ENCODE measurements at places on chromosomes 6 and 20. TPM values are rescaled to one million over a fixed set of nuclear protein-coding genes. Genes with fewer than 3 reads are reported as not detected.

The SIGLEC1 gene
- total RNA-seq = not detected

The TCP11 gene
- not detected for total RNA-seq

GRCh38 chr6:111967131-111967530 is 86.8 kb upstream of the CCN6 start:
- H3K27ac ChIP-seq = no peak overlapping the region
- H3K4me3 ChIP-seq = no peak overlapping the region
- H3K4me1 ChIP-seq = no peaks in the 10 kb centered on the region
- no peaks in the 10 kb centered on the region for H3K27me3 ChIP-seq
- DNase-seq = no peak

The CAPN11 gene
- total RNA-seq = not detected

GRCh38 chr6:52840763-52841585 is at the start of gene GSTA5:
TSS of gene GSTA5 (minus strand) at chr6:52840813.
- no peak within 1 kb of the TSS for H3K27ac ChIP-seq
- peaks cover 9% of the 10 kb centered on the region for H3K4me1 ChIP-seq
- no peak within 1 kb of the TSS for H3K4me3 ChIP-seq

DNA sequence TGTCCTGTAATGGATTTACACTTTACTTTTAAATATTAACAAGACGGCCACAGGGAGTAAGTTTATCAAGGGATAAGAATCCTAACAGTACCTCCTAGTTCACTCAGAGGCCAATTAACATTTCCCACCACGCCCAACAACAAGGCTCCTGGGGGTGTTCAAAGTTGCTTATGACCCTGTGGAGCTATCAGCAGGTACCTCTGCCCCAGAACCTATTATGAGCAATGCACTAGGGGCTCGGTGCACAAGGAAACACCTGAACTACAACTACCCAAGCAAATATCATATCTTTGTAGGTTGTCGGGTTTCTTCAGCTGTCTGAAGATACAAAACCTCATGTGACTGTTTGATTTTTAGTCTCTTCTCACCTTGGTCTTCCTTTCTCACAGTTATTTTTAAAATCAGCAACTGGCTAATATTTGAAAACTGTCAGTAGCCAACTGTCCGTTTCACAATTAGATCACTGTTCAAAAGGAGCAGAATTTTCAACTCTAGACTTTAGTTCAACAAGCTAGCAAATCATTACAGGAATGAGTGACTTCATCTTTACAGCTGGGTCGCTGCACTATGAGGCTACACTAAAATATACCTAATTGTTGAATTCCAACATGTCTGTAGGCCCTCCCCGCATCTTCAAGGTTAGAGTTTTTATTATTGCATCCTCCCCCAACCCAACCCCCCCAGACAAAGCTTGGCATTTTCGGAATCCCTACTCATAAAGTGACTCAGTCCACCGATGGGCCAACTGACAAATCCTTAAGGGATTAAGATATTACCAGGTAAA is 38.1 kb downstream of the B4GALT5 start:
- H3K4me1 ChIP-seq = peaks cover 67% of the 10 kb centered on the region
- no peak for DNase-seq
- H3K4me3 ChIP-seq = no peak overlapping the region
- H3K27me3 ChIP-seq = no peaks in the 10 kb centered on the region

DNA sequence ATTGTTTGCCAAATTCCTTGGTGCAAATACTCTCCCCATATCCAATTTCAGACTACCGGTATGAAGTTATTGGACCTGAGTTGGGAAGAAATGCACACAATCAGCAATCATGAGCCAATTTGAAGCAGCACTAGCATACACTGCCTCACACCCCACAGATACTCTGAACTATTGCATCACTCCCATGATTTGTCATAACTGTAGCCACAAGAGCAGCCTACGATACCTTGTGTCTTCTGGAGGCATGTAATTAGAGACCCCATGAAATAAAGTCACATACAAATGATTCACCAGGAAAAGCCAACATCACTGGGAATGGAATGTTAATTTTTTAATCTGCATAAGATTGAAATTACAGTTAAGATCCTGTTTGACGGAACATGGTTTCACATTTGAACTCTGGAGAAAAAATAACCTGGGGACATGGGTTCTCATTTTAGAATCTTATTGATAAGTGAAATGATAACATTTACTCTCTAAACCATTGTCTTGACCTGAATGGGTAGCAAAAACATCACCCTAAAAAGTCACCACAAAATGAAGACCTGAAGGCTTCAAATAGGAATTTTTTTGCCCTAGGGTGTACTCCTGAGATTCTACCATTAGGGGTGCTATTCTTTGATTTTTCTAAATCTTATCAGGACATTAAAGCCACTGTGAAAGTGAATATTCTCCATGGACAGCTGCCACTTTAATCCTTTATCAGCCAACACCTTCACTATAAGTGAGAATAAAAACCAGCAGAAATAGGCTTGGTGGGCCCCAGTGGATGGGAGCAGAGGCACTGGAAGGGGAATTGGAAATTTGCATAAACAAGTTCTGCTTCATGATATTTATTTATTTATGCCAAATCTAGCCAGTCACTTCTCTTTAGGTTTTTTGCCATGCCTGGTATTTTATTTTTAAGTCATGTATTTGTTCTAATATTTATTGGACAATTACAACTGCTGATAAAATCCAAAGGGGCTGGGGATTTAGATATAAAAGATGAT is 34.5 kb upstream of the HBS1L start:
- no peak for DNase-seq
- H3K4me3 ChIP-seq = no peak overlapping the region
- no peaks in the 10 kb centered on the region for H3K36me3 ChIP-seq
- H3K4me1 ChIP-seq = no peaks in the 10 kb centered on the region
- H3K27ac ChIP-seq = no peak overlapping the region

DNA sequence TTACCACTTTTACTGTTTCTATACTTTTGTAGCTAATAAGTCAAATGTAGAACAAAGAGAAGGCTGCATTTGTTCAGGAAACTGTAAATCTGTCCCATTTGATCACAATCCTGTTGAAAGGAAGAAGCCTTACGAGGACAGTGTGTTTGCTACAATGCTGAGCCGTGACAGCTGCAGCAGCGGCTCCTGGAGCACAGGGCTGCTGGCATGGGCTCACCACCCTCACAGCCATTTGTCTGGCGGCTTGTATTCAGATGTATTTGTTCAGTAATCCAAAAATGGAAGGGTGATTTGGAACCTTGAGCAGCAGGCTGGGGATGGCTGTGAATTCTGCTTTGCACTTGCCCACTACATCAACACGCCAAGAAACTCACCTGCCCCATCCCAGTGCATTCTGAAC is 5.7 kb downstream of the TUBB2A start:
- H3K27me3 ChIP-seq = peaks cover 5% of the 10 kb centered on the region
- H3K27ac ChIP-seq = no peak overlapping the region
- peaks cover 19% of the 10 kb centered on the region for H3K36me3 ChIP-seq
- H3K4me1 ChIP-seq = peaks cover 39% of the 10 kb centered on the region
- no peak for DNase-seq

DNA sequence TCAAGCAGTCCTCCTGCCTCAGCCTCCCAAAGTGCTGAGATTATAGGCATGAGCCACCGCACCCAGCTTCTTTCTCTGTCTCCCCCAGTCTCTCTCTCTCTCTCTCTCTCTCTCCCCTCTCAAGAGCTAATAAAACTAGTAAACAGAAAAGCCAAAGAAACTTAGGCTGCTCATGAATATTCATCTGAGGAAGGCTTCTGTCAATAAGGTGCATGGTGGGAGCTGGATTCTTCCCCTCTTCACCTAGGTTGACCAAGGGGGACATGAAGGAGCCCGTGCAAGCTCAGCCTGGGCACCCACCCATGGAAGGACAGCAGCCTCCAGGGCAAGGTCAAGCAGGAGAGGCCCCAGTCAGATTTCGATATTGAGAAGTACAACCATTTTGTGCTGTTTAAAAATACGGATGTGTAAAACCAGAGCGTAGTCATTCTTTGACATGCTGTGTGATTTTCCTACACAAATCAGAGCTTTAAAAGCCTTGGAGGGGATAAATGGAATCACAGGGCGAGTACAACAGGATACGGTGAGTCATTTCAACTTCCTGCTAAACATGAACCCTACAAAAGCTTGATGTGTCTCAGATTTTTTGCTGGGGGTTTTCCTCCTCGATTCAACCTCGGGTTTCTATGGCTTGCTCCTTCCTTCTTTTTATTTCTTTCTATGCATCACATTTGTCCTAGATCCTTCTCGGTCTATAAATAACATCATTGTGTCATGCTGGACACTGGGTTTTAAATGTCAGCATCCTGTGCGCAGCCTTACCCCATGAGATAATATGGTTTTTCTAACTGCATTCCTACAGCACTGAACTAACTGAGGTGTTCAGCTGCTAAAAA is 368.9 kb upstream of the JARID2 start:
- no peaks in the 10 kb centered on the region for H3K36me3 ChIP-seq
- H3K4me1 ChIP-seq = peaks cover 67% of the 10 kb centered on the region
- peak overlapping the region; percentile 93 for H3K27ac ChIP-seq
- peak overlapping the region; percentile 25 for H3K4me3 ChIP-seq

The MRPS10 gene
- 29.0 TPM for total RNA-seq

- no peak overlapping the region for H3K27ac ChIP-seq
- peak overlapping the region; percentile 41 for H3K4me3 ChIP-seq
- H3K36me3 ChIP-seq = no peaks in the 10 kb centered on the region
- H3K27me3 ChIP-seq = peaks cover 39% of the 10 kb centered on the region
- no peak for DNase-seq
These were observed 157.3 kb downstream of the TBXT start for GRCh38 chr6:166010136-166010960.

The ESR1 gene
- total RNA-seq = not detected

The SAPCD1 gene
- total RNA-seq = 25.1 TPM

DNA sequence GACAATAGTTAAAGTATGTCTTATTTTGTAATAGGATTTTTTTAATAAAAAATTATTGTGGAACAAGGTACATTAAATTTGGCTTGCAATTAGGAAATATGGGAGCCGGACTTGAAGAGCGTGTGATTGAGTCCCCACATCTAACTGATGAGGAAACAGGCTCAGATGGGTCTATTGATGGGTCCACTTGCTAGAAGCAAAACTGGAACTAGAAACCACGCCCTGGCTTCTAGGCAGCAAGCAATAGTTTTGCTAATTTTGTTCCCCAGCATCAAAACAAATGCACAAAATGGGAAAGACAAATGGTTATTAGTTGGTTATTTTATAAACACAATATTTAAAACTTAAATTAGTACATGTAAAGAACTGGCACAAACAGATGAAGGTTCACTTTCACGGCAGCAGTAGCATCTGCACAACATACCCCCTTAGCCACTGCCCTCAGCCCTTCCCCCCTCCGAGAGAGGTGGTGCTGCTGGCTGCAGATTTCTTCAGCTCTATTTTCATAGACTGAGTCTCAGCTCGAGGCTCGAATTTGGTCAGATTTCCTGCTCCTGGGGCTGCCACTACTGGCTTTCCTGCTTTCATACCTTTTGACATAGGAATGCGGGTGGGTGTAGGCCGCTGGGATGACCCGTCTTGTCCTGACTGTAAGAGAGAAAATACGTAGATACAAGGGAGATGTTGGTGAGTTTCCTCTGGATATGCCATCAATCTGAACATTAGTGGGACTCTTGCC is 23.8 kb upstream of the TMEM30A start:
- H3K4me1 ChIP-seq = no peaks in the 10 kb centered on the region
- H3K36me3 ChIP-seq = no peaks in the 10 kb centered on the region
- DNase-seq = no peak
- no peak overlapping the region for H3K27ac ChIP-seq

All from neural crest cell (in vitro differentiated cells).